ENCODE measurements at places on chromosomes 1 and 21. TPM values are rescaled to one million over a fixed set of nuclear protein-coding genes. Genes with fewer than 3 reads are reported as not detected.

GRCh38 chr1:59698386-59698785 is 116.4 kb upstream of the HOOK1 start:
- DNase-seq: no peak

DNA sequence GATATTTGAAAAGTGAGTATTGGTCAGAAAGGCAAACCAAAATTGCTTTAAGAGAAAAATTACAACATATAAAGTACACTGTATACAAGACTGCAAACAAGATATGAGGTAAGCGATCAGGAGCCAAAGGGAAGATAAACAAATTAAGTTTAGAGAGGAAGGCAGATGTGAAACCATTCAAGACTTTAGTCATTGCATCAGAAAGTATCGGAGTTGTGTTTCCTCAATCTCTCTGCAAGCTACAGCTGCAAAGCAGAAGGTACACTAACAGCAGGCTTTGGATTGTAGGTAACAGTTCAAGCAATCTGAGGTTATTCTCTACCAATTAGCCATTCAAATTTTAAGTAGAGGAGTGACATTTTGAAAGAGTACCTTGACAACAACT is 21.3 kb upstream of the TLCD4 start:
- DNase-seq: no peak

Gene ASCL5
- 0.30 TPM for total RNA-seq

Gene ARTN
- total RNA-seq: 0.41 TPM
